ENCODE measurements at places on chromosomes 4 and X.

- DNase-seq = no peak
Observed at GRCh38 chr4:119663160-119663788, 34.7 kb upstream of the PDE5A start.

GRCh38 chr4:87270144-87270543 lies 49.7 kb upstream of the KLHL8 start:
- peak; percentile 7 for DNase-seq

DNA sequence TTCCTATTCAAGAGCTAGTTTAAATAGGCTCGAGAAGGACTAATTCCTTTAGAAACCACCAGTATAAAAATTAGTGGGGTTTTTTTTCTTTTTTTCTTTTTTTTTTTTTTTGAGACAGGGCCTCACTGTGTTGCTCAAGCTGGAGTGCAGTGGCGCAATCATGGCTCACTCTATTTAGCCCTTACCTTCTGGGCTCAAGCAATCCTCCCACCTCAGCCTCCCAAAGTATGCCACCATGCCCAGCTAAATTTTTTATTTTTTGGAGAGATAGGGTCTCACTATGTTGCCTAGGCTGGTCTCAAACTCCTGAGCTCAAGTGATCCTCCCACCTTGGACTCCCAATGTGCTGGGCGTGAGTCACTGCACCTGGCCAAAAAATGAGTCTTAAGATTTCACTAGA lies 52.8 kb downstream of the APOO start:
- no peak for DNase-seq

DNA sequence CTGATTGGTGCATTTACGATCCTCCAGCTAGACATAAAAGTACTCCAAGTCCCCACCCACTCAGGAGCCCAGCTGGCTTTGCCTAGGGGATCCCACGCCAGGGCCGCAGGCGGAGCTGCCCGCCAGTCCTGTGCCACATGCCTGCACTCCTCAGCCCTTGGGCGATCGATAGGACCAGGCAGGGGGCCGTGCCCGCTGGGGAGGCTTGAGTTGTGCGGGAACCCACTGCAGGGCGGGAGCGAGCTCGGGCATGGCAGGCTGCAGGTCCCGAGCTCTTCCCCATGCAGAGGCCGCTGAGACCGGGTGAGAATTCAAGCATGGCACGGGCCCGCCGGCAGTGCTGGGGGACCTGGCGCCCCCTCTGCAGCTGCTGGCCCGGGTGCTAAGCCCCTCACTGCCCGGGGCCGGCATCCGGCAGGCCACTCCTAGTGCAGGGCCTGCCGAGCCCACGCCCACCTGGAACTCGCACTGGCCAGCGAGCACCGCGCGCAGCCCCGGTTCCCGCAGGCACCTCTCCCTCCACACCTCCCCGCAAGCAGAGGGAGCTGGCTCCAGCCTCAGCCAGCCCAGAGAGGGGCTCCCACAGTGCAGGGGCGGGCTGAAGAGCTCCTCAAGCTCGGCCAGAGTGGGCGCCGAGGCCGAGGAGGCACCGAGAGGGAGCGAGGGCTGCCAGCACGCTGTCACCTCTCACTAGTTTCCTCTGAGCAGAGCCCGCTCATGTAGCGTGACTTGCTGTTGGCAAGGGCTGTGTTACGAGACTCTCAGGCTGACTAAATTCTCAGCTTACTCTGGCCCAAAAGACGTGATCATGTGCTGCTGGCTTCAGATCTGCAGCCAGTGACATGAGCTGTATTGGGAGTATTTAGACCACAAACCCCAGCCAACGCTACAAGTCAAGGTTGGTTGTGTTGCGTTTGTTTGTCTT lies 87.5 kb downstream of the TRAPPC11 start:
- no peak for DNase-seq

GRCh38 chrX:9659571-9660195 lies 106.0 kb downstream of the GPR143 start:
- DNase-seq = no peak

DNA sequence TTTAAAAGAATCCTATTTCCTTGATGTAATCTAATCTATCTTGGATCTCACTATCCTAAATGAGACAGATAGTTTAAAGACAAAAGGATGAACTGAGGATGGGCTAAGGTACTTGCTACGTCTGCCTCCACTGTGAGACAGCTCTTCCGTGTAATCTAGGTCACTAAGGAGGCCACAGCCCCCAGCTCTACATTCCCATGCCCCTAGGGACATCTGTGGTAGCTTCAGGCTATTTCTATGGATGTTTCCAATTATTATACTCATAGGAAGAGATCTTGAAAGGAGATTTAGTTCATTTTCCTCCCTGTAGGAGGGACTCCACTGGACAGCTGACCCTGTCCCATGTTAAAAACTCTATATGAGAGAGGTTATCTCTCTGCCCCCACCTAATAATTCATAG lies 140.8 kb upstream of the TRPC5 start:
- no peak for DNase-seq

DNA sequence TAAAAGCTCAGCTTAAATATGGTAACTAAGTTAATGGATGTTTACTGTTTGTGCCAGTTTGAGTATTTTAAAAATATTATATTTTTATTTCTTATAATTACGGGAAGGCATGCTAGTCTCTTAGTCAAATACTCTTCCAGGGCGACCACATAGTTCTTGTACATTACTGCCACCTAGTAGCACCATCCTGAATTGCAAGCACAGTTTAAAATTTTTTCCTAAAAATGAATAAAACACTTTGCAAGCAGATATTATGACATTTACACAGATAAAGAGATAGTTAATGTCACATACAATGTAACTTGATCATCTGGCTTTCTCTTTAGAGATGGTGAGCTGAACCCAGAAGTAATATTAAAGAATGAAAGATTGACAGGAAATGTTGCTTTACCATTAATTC lies 11.5 kb downstream of the NDP start:
- DNase-seq = peak; percentile 6

DNA sequence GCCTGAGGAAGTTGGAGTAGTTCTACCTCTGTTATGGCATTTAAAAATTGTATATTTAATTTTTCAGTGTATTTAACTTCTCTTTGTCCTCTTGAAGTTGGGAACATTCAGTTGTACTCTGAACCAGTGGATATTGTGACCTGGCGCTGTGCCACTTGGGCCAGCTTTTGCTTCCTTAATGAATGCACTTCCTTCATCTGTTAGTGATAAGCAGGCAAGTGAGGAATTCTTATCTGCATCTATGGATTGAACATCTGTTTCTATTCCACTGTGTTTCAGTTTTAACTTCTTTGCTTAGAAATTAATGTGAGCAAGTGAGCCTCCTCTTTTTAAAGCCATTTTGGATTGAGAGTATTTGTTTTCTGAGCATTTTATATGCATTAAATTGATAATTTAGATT lies 128.3 kb downstream of the UCHL1 start:
- DNase-seq = no peak

DNA sequence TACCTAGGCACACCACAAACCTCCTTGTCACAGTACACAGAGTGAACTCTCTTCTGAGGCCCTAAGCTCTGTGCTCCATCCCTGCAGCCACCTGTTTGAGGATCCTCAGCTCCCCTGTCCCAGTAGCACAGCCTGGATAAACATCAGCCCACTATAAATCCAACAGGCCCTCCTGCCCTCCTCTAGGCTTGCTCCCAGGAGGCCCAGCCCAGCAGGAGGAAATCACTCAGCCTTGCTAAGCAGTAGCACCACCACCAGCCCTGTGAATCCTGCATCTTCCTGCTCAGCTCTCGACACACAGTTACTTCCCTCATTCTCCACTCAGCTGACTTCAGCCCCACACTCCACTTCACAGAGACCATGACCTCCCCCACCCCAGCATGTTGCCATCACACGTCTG lies 273.9 kb downstream of the BCOR start:
- DNase-seq = no peak

DNA sequence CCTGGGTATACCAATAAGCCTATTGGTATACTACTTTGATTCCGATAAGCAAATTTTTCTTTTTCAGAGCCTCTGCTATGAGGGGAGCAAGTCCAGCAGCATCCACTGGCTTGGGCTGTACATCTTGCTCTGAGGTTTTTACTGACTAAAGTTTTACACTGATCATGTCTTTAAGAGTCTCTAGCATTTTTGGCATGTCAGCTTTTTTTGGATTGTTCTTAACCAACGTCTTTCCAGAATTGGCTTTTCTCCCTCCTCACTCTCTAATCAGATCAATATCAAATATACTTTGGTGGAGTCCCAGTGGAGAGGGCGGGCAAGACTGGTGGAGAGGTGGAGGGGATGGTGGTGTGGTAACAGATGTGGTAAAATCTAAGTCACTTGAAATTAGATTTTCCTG lies 196.8 kb downstream of the HEPH start:
- no peak for DNase-seq

GRCh38 chrX:103520386-103520785 lies 1.1 kb upstream of the RAB40A start:
- no peak for DNase-seq

DNA sequence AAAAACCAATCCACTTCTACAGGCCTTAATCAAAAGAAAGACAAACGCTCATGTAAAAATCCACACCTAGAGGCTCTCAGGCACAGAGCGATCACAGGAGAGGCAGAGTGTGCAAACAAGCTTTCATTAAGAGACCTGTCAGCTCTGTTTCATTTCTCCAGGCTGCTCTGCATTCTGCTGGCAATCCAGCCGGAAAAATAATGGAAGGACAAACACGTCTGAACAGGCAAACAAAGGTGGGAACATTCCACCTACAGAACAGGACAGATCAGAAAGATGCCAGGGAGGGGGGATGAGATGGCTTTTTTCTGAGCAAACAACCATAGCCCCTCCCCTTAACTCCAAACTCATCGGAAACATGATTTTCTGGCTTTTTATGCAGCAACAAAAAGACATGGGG lies 9.7 kb downstream of the SOD3 start:
- no peak for DNase-seq

- no peak for DNase-seq
Observed at GRCh38 chr4:105189855-105190650, 43.4 kb downstream of the TET2 start.

DNA sequence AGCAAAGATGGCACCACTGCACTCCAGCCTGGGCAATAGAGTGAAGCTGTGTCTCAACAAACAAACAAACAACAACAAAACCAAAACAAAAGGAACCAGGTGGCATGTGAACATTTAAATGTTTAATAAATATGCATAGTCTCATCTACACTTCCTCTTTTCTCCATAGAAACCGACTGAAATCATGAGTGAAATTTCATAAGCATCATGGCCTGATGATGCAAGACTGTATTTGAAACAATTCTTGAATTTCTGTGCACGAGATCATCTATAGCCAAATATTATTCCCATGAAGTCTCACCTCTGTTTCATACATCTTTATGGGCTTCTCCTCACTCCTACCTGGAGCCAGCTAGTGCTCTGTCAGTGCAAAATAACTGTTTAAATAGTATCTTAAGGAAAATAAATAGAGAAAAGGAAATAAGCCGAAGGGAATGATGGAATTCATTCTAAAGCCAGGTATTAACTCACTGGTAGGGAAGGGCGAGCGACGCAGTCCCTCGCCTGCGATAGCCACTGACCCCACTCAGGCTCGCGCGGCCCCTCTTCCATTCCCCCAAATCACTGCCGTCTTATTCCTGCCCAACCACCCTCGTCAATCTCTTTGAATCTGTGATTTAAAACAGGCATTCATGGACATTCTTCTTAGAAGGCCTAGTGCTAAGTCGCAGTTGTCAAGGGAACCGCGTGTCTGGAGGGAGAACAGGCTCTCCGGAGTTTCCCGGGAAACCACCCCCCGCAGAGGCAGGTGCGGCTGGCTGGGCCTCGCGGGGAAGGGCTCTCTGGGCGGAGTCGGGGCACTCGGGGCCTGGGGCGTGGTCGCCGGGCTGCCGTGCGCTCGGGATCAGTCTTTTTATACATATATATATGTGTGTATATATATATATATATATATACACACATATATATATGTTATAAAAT lies 52.4 kb upstream of the TRIM2 start:
- DNase-seq = peak; percentile 29

GRCh38 chrX:42739741-42740140 lies 38.2 kb downstream of the PPP1R2C start:
- DNase-seq = no peak

DNA sequence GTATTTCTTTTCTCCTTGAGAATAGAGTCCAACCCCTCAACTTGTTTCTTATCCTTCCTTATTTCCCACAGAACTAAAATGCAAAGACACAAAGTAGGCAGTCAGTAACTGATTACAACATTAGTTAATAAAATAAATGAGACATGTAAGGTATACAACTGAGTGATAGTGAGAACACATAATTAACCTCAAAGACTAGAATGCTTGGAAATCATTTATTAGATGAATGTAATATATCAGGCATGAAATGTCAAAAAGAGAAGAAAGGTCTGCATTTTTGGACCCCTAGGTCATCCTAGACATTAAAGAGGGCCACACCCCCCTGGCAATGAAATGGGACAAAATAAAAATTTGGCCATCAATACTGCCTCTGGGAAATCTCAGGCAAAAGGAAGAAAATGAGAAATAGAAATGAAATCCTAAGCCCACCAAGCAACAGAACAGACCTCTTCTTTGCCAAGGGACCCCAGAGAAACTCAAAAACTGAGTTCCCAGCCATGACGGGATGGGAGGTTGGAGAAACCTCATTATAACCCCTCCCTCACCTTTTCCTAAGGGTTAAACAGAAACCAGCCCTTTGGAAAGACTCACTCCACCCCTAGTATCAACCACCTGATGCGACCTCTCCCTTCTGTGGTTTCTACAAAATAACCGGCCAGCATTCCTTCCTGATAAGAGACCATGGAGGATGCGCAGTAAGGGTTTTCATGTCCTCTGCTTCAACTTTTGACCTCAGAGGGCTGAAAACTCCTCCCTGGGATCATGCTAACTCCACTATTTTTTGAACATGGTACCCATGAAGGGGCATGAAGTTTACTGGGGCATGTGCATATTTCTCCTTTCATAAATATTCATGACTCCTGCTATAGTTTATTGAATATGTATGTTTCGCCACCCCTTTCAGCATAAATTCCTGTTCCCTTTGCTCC lies 90.0 kb upstream of the EXOC1L start:
- no peak for DNase-seq

- no peak for DNase-seq
Observed at GRCh38 chrX:57422289-57422688, 135.8 kb downstream of the FAAH2 start.

- no peak for DNase-seq
Observed at GRCh38 chr4:159248384-159249178, 145.7 kb downstream of the RAPGEF2 start.

DNA sequence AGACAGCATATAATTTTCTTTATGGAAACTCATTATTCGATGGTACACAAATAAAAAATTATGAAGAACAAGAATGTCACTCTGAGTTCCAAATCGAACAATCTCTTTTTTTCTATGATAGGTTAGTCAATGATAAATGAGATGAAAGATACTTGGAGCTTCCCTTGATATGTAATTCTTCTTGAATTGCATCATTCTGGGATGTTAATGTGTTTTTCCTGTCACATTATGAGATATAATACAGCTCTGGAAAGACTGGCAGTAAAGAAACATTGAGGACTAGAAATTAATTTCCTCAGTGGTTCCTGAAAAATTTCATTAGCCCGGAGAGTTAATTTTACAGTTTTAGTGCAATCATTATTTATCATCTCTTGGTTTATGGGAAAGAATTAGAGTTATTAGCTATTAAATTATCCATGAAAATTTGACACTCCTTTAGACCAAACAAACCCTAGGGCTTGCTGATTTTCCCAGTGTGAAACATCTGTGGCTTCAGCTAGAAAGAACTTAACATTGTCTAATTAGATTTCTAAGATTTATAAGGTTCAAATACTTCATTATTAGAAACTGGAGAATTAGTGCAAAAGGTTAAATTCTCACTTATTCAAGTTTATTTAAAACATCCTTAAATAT lies 1546.6 kb upstream of the TENM3 start:
- DNase-seq = no peak

GRCh38 chrX:568311-568710 lies 62.3 kb upstream of the SHOX start:
- DNase-seq = no peak

- no peak for DNase-seq
Observed at GRCh38 chrX:130887376-130887775, 15.6 kb downstream of the ENOX2 start.

All from RCC 7860 (cell line).